Heart left ventricle (tissue), 16 donors: ENCODE measurements at places on chromosomes 7 and 10. TPM values are rescaled to one million over a fixed set of nuclear protein-coding genes. Genes with fewer than 3 reads are reported as not detected.

The FXYD4 gene
- not detected for total RNA-seq

The ITGB8 gene
- total RNA-seq: 0.93 TPM

The LBX1 gene
- total RNA-seq: not detected

The AP4M1 gene
- total RNA-seq: 12.5 TPM

The CCDC71L gene
- total RNA-seq: 15.9 TPM

The OR2A5 gene
- total RNA-seq: not detected

The NAT16 gene
- not detected for total RNA-seq

The MET gene
- total RNA-seq: 22.6 TPM

The PTPRN2 gene
- total RNA-seq: 1.2 TPM

The IL2RA gene
- total RNA-seq: 0.61 TPM

The SPAM1 gene
- total RNA-seq: 0.09 TPM

The ATRNL1 gene
- 1.5 TPM for total RNA-seq

- H3K4me3 ChIP-seq: no peak overlapping the region
- peak; percentile 86 for DNase-seq
- peaks cover 100% of the 10 kb centered on the region for H3K4me1 ChIP-seq
- peak overlapping the region; percentile 94 for H3K27ac ChIP-seq
- no peaks in the 10 kb centered on the region for H3K36me3 ChIP-seq
- H3K27me3 ChIP-seq: no peaks in the 10 kb centered on the region
These were observed 7.6 kb downstream of the FAM53B start for GRCh38 chr10:124736491-124737136.

DNA sequence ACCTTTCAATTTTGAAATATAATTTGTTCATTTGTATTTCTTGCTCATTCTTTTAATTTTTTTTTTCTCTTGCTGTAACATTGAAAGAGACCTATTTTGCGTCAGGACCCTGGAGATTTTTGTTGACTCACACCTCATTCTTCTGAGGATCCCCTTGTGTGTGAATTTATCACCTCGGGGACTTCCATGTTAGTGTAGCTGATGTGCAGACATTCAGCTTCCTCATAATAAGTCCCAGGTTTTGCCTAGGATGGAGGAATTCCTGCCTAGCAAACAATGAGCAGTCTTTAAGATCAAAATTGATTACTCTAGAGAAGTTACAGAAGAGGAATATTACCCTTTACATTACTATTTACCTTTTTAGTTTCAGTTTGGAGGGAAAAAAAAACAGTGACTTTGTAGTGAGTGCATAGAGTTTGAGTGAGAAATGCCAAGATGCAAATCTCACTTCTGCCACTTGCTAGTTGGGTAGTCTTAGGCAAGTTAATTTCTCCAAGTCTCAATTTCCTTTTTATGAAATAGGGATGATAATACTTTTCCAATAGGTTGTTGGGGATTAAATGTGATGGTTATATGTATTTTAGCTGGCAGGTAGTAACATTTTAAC, 14.3 kb downstream of the TES start:
- no peak overlapping the region for H3K27ac ChIP-seq
- no peaks in the 10 kb centered on the region for H3K27me3 ChIP-seq
- H3K4me1 ChIP-seq: peaks cover 42% of the 10 kb centered on the region
- no peak overlapping the region for H3K4me3 ChIP-seq

GRCh38 chr7:120502132-120502531, 229.2 kb downstream of the KCND2 start:
- no peak overlapping the region for H3K27ac ChIP-seq
- no peak for DNase-seq
- no peaks in the 10 kb centered on the region for H3K27me3 ChIP-seq
- no peaks in the 10 kb centered on the region for H3K4me1 ChIP-seq
- no peaks in the 10 kb centered on the region for H3K36me3 ChIP-seq

DNA sequence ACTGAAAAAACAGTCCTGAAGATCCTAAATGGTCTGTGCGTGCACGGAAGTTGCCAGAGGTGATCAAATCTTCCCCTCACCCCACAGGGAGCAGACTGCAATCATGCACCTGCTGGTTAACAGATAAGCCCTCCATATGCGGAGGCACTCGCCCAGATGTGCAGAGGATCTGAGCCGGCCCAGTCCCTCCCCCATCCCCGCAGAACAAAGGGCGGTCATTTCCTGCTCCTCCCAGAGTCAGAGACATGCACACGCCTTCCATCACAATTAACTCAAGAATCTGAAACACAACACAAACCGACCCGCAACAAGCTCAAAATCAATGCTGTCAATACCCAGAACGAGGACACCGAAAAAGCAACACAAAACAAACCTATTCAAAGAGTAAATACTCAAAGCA, 24.2 kb downstream of the CRTAC1 start:
- no peak for DNase-seq
- no peaks in the 10 kb centered on the region for H3K36me3 ChIP-seq
- H3K27me3 ChIP-seq: peaks cover 5% of the 10 kb centered on the region
- H3K4me3 ChIP-seq: no peak overlapping the region

- peaks cover 5% of the 10 kb centered on the region for H3K36me3 ChIP-seq
- H3K27ac ChIP-seq: no peak overlapping the region
- H3K4me1 ChIP-seq: peaks cover 38% of the 10 kb centered on the region
- peaks cover 46% of the 10 kb centered on the region for H3K27me3 ChIP-seq
- DNase-seq: no peak
- H3K4me3 ChIP-seq: peak overlapping the region; percentile 18
These were observed 1.9 kb downstream of the VGF start for GRCh38 chr7:101163279-101164070.

GRCh38 chr7:158811461-158811860, 17.8 kb downstream of the ESYT2 start:
- H3K36me3 ChIP-seq: no peaks in the 10 kb centered on the region
- peaks cover 47% of the 10 kb centered on the region for H3K4me1 ChIP-seq
- no peak for DNase-seq

DNA sequence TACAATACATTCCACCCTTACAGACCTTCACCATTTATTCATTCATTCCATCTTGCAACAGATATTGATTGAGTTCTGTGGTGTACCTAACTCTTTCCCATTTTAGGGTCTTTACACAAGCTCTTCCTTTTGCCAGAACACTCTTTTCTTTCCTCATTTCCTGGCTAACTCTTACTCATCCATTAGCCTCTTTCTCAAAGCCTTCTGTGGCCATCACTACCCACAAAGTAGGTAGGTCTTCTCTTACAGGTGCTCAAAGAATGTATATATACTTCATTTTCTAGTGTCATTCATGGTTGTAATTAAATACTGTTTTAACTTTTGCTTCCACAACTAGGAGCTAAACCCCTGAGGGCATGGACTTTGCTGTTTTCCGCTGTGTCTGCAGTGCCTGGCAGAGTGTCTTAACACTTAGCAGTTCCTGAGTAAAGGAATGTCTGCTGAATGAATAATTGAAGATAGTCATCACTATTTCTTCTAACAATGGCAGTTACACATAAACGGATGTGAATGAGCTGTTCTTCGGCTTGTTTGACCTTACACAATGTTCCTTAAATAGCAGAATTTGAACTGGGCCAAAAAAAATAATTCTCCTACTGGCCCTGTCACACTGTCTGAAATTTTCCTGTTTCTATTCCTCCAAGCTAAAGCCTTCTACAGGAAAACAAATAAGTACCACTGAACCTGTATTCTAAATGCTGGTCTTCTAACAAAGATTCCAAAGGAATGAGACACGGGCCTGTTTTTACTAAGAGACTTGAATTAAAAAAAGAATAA, 15.1 kb downstream of the BCAP29 start:
- no peak overlapping the region for H3K4me3 ChIP-seq
- no peak for DNase-seq
- H3K36me3 ChIP-seq: peaks cover 13% of the 10 kb centered on the region
- H3K27me3 ChIP-seq: no peaks in the 10 kb centered on the region
- H3K4me1 ChIP-seq: peaks cover 61% of the 10 kb centered on the region

- no peak overlapping the region for H3K27ac ChIP-seq
- H3K27me3 ChIP-seq: no peaks in the 10 kb centered on the region
- no peaks in the 10 kb centered on the region for H3K4me1 ChIP-seq
- H3K36me3 ChIP-seq: no peaks in the 10 kb centered on the region
- no peak overlapping the region for H3K4me3 ChIP-seq
These were observed 144.3 kb downstream of the FZD1 start for GRCh38 chr7:91408388-91409154.

GRCh38 chr10:106873770-106874603, 290.5 kb downstream of the SORCS1 start:
- DNase-seq: no peak
- no peaks in the 10 kb centered on the region for H3K36me3 ChIP-seq
- no peak overlapping the region for H3K4me3 ChIP-seq

GRCh38 chr7:66173856-66174255, 31.3 kb upstream of the TPST1 start:
- no peaks in the 10 kb centered on the region for H3K36me3 ChIP-seq
- no peaks in the 10 kb centered on the region for H3K27me3 ChIP-seq
- no peak overlapping the region for H3K4me3 ChIP-seq
- no peak overlapping the region for H3K27ac ChIP-seq
- no peak for DNase-seq

- no peak overlapping the region for H3K27ac ChIP-seq
- no peaks in the 10 kb centered on the region for H3K36me3 ChIP-seq
- no peaks in the 10 kb centered on the region for H3K27me3 ChIP-seq
- no peak overlapping the region for H3K4me3 ChIP-seq
- H3K4me1 ChIP-seq: no peaks in the 10 kb centered on the region
These were observed 803.1 kb downstream of the PCDH15 start for GRCh38 chr10:53997953-53998352.

DNA sequence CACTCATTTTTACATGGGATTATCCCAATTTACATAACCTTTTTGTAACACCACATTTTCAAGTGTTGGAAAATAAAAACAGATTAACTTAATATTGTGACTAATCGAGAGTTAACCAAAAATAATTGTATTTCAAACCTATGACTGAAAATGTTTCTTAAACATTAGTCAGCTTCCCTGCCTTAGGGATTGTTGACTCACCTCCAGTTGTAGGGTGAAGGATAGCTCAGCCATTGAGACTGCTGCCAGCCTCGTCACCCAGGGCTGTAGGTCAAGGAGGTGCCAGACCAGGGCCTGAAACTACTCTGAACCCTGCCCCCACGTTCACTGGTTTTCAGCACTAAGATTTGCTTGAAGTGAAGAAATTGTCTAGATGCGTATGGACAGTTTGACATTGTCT, 351.2 kb downstream of the GFRA1 start:
- DNase-seq: no peak
- H3K36me3 ChIP-seq: no peaks in the 10 kb centered on the region
- no peaks in the 10 kb centered on the region for H3K27me3 ChIP-seq
- H3K27ac ChIP-seq: no peak overlapping the region

GRCh38 chr10:60008816-60009215, 102.5 kb upstream of the CCDC6 start:
- no peak overlapping the region for H3K27ac ChIP-seq
- no peaks in the 10 kb centered on the region for H3K36me3 ChIP-seq
- no peak for DNase-seq
- no peaks in the 10 kb centered on the region for H3K27me3 ChIP-seq

- H3K36me3 ChIP-seq: no peaks in the 10 kb centered on the region
- H3K27ac ChIP-seq: peak overlapping the region; percentile 82
- H3K4me3 ChIP-seq: peak overlapping the region; percentile 63
These were observed 527 bp downstream of the PDIA4 start for GRCh38 chr7:149027611-149028345.

GRCh38 chr7:116354546-116355423, 144.4 kb downstream of the TES start:
- H3K36me3 ChIP-seq: no peaks in the 10 kb centered on the region
- H3K27ac ChIP-seq: peak overlapping the region; percentile 91
- peak overlapping the region; percentile 4 for H3K4me3 ChIP-seq
- peaks cover 54% of the 10 kb centered on the region for H3K4me1 ChIP-seq

- no peaks in the 10 kb centered on the region for H3K36me3 ChIP-seq
- DNase-seq: no peak
- no peak overlapping the region for H3K27ac ChIP-seq
- H3K4me3 ChIP-seq: no peak overlapping the region
- H3K4me1 ChIP-seq: peaks cover 31% of the 10 kb centered on the region
These were observed 147.5 kb upstream of the ASAH2 start for GRCh38 chr10:50398823-50399222.

DNA sequence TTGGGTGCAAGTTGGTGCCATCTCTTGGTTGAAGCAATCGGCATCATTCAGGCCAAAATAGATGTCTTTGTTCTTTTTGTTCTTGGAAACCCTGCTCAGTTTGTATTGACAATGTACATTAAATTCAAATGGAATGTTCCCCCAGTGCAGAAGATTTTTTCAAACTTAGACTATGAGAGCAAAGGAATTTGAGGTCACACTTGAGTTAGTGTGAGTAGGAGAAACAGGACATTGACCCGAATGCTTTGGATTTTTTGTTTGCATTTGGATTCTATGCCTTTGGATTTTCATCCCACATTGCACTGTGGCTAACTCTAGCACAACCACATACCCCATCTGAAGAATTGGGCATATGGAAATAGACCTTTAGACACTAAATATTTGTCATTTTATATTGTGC, 480.0 kb downstream of the GALNT17 start:
- no peak for DNase-seq
- H3K36me3 ChIP-seq: no peaks in the 10 kb centered on the region
- no peak overlapping the region for H3K4me3 ChIP-seq
- H3K27me3 ChIP-seq: no peaks in the 10 kb centered on the region

DNA sequence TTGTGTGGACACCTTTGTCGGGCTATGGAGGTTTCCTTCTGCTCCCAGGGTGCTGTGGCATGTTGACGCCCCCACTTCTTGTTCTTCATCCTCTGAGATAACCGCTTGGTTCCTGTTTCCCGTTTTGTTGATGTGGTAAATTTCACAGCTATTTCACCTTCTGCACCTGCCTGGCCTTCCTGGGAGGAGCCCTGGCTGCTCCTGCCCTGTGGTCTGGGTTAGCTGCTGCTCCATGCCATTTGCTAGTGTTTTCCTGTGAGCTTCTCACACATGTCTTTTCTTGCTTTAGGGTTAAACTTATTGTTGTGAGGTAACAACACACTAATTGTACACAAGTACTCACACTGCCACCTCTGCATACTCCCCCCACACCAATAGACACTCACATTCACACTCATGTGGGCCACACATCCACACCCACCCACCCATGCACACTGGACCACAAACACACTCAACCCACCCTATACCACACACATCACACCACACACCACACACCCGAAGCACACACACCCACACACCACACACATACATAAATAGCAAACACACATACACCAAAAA, 46.5 kb upstream of the MSMB start:
- no peak overlapping the region for H3K27ac ChIP-seq
- no peaks in the 10 kb centered on the region for H3K4me1 ChIP-seq
- no peaks in the 10 kb centered on the region for H3K27me3 ChIP-seq
- DNase-seq: no peak
- H3K36me3 ChIP-seq: no peaks in the 10 kb centered on the region
- no peak overlapping the region for H3K4me3 ChIP-seq
